NCI-H510A (cell line): ENCODE measurements at places on chromosomes 13 and 19.

DNA sequence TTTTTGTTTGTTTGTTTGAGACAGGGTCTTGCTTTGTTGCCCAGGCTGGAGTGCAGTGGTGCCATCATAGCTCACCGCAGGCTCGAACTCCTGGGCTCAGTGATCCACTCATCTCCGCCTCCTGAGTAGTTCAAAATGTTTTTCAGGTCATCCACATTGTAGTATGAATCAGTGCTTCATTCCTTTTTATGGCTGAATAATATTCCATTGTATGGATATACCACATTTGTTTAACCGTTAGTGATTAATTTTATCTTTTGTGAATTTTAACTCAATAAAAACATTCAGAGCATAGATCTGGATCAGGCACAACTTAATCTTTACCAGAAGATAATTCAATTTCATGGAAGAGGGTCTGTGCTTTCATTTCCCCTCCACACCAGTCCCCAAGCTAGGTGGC lies 47.7 kb downstream of the VAV1 start:
- DNase-seq: no peak

DNA sequence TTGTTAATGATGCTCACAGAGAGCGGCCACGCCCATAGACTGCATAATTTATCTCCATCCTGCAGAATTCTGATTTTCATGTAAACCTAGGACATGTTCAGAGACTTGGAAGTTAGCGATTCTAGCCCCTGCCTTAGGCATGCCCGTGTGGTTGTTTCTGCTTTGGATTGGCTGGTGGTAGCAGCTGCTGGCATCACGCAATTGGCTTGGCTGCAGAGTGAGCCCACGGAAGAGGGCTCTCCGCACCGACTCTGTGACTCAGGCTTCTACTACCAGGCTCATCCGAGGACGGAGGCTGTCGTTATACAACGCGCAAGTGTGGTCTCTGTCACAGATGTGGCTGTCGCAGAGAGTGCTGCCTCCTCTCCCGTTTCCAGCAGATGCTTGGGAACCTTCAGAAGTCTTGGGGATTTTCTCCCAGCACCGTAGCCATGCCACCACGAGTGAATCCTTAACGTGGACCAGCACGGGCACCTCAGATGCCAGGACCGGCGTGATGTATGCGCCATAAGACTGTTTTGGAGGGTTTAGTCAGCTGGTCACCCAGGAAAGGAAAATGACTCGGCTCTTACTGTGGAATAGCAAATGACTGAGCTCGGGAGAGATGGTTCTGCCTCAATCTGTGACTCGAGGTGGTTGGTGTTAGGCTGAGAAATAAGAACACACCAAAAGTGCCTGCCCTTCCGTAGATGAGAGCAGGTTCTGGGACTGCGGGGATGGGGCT lies 61.0 kb upstream of the F7 start:
- DNase-seq: no peak

DNA sequence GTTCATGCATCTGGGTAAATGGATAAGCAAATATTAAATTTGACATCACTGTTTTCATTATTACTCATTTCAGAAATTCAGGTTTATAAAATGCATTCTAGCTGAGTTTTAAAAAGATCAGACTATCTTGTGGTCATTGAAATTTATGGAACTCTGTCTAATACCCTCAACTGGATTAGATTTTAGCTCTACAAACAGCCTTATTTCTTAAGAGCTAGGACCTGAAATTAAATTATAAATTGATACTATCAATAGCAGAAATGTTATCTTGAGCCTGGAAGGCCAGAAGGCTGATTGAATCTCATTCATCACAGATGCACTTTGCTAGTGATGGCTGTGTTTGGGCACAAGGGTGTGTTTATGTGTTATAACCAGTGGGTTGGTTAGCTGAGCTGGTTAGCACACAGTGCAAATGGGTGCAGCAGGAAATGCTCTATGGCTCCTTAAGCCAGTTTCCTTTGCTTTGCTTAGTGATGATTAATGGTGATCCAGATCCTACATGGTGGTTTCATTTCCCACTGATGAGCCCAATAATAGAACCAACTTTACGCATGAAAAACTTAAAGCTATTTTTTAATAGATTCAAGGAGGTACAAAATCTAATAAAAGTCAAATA lies 310.8 kb upstream of the KLF12 start:
- DNase-seq: no peak

DNA sequence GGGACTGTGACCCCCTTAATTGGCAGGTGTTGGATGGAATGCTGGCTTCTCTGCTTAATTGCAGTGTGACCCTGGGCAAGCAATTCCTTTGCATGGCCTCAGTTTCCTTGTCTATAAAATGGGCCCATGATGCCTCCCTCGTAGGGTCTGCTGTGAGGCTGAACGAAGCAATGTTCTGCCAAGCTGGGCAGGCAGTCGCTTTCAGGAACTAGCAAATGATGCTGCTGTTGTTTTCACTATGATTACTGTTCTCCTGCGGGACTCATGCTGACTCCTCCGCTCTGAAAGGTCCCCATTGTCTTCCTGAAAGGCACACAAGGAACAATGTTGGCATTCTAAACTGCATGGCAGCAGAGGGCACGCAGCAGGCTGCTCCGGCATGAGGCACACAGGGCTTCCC lies 6.8 kb downstream of the BICRA start:
- no peak for DNase-seq

- DNase-seq: no peak
Observed at GRCh38 chr19:12784871-12785430, 6.3 kb upstream of the JUNB start.
